Cerebellum (tissue), 4 donors: ENCODE measurements at places on chromosomes 5 and 9. TPM values are rescaled to one million over a fixed set of nuclear protein-coding genes. Genes with fewer than 3 reads are reported as not detected.

DNA sequence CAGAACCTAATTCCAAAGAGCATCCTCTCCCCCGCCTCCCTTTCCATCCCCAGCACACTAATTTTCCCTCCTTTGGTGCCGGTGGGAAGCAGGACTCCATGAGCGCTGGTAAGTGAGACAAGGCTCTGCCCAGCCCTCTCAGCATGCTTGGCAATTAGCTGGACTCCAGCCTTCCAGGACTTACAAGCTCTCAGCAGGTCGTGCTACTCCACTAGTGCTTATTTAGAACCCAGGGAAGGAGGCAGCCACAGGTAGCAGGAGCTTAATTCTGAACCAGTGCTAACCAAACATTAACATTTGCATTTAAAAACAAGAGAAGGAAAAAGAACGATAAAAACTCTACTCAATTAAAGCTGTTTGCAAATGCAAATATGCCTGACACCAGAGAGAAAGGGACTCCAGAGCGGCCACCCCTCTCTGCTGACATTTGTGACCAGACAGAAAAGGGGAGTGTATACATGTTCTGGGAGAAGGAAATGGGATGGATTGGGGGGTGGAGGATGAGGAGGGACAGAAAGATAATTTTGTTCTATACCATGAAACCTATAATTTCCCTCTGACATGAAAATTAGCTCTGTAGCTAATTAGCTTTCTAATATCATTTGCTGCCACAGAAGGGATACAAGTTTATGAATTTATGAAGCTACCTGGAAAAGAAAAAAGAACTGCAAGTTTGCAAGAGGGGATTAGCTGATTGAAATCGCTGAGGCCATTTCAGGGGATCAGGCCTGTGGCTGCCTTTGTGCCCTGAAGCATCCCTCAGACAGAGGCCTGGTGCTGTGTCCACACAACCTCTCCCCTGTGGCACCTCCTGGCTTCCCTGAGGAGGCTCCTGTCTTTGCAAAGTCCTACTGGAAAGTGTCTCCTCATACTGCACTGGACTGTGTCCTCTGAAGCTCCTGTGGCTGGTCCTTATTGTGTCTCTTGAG, 266.3 kb downstream of the SEC61B start:
- DNase-seq: peak; percentile 21

DNA sequence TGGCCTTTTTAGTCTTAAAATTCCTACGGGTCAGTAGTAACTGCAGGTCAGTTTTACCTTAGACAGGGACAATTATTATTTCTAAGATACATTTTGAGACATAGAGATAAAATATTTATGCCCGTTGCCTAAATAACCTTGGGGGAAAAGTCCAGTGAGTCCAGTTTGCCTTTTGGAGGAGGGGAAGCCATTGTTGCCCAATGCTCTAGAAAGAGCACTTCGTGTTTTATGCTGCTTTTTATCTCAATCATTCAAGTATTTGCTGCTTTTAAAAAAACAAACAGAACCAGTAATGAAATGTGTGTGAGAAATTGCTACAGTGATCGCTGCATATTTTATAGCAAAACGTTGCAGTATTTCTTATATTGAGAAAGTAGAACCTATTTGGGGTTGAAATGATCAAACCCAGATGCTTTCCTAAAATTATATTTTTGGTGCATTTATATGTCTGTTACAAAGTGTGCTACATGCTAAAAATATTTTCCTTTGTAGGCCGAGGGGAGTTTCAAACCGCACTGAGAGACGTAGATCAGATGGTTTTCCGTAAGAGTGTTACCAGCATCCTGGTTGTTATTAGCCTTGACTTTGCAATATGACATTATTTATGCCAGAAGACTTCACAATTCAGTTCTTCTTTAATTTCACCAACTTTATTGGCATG, 266.8 kb downstream of the AOPEP start:
- DNase-seq: no peak

DNA sequence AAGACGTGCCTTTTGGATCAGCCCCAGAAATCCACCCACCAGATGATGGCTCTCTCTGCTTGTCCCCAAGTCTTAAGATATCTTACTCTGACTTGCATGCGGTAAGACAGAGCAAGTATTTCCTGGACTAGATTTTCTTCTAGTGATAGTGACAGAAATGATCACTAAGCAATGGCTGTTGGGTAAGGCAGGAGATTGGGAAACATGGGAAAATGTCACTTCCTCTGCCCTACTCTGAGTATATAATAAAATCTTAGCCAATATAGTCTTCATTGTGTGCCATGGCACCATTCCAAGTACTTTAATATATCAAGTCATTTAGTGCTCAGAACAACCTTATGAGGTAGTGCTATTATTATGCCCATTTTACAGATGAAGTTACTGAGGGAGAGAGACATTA, 31.0 kb upstream of the GNA14 start:
- no peak for DNase-seq

DNA sequence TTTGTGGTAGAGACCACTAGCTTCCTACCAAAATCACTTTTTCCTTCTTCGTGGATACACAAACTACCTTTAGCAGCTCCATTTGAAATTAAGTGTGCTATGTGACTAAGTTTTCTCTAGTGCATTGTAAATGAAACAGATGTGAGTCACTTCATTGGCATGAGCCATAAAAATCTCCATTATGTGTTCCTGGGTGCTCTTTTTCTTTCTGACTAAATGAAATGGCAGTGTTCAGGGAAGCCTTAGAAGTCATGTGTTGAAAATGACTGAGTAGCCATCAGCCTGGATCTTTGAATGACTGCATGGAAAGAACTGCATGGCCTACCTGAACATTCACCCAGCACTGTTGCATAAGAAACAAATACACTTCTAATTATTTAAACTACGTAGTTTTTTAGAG, 107.9 kb downstream of the NDUFAF2 start:
- DNase-seq: no peak

DNA sequence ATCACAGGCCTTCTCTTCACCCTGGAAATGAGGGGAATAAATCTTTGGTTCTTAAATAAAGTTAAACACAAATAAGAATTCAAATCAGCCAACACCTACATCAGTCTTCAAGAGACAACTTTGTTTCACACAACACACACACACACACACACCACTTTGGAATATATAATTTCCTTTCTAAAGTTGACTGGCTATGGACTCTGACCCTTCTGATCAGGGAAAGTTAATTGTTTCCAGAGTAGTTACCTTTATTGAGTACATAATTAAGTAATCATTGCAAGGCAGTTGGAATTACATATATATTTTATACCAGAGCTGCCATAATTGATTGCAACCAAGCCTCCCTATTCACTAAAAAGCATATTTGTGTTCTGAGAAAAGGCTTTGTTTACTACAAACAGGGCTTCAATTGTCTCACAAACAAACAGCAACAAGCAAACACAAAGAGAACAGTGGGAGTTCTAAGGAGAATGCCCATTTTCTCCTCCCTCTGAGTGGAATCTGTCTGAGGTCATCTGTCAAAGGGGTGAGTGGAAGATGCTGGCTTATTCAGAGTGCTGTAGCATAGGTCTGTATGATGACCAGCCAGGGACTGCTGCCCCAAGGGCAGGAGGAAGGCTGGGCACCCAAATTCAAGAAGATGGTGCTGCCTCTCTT, 136.6 kb downstream of the SEMA6A start:
- no peak for DNase-seq

DNA sequence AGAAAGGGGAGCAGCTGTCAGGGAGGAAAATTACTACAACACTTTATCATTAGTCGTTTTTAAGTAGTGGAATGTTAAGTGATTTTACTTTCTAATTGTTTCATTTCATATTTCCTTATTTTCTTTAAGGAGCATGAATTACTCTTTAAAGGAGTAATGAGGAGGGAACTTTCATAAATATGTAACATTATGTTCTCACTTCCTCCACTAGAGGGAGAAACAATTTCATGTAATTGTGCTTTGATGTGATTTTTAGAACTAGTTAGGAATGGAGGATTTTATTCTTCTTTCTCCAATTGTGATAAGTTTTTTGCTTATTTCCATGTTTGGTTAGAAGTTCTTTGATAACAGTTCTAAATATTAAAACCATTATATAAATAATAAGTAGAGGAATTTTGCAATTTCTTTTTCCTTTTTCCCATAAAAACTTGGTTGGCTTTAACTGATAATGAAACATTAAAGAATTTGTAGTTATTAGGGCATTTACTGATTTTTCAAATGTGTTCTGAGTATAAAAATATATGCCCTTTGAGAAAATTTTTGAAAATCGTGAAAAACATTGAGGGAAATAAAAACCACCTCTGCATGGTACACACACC, 25.6 kb downstream of the CEP78 start:
- peak; percentile 16 for DNase-seq

GRCh38 chr9:132556714-132557113, 25.7 kb upstream of the BARHL1 start:
- DNase-seq: no peak

- no peak for DNase-seq
Observed at GRCh38 chr9:113598451-113598850, 134.9 kb downstream of the RGS3 start.

DNA sequence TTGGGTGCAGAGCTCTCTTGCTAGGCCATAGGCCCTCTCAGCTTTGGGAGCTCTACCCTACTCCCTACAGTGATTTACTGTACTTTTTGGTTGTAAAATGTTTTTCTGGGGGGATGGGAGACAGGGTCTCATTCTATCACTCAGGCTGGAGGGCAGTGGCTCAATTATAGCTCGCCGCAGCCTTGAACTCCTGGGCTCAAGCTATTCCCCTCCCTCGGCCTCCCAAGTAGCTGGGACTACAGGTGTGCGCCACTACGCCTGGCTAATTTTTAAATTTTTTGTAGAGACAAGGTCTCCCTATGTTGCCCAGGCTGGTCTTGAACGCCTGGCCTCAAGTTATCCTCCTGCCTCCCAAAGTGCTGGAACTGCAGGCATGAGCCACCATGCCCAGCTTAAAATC, 21.7 kb upstream of the RNF130 start:
- DNase-seq: no peak

GRCh38 chr5:27494887-27495286, 456.5 kb upstream of the CDH9 start:
- no peak for DNase-seq

DNA sequence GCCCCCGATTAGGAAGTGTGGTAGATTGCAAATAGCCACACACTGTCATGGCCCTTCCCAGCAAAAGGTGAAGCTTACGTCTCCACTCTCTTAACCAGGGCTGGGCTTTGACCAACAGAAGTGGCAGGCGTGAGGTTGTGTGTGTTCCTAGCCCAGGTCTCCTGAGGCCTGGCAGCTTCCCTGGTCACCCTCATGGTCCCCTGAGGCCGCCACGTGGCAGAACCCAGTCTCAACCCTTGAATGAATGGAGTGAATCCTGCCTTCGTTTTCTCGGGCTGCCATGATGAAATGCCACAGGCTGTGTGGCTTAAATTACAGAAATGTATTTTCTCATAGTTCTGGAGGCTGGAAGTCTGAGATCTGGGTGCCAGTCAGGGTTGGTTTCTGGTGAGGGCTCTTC, 370.4 kb downstream of the IRX2 start:
- DNase-seq: no peak

GRCh38 chr9:96874201-96874785, 20.0 kb upstream of the ZNF782 start:
- DNase-seq: no peak

DNA sequence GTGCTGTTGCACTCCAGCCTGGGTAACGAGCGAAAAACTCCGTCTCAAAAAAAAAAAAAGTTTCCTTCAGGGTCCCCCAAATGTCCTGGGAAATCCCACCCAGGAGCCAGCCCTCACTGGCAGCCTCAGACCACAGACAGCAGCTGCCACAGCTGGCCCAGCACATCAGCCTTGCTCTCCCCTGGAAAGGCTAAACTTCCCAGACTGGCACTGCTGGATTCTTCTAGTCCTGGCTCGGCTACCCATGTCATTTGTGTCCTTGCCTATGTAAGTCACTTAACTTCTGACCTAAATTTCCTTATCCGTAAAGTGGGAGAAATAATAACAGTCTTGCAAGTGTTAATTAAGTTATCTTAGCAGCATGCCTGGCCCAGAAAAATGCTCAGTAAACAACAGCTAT, 8.6 kb upstream of the PRRC2B start:
- DNase-seq: no peak

ZBTB5 gene
- total RNA-seq: 21.4 TPM

UBE2QL1 gene
- 22.6 TPM for total RNA-seq

GABRA6 gene
- 4.4 TPM for total RNA-seq

ZNF474 gene
- total RNA-seq: 2.4 TPM

ZNF883 gene
- total RNA-seq: 25.4 TPM

MAMDC2 gene
- total RNA-seq: 9.6 TPM

CTXN3 gene
- total RNA-seq: 2.8 TPM

CDKN2AIPNL gene
- total RNA-seq: 26.9 TPM

DMRT3 gene
- total RNA-seq: not detected
